ENCODE measurements at places on chromosomes 6 and 20.
A peak's percentile ranks its signal among the peaks of the same experiment; 100 is the strongest.

DNA sequence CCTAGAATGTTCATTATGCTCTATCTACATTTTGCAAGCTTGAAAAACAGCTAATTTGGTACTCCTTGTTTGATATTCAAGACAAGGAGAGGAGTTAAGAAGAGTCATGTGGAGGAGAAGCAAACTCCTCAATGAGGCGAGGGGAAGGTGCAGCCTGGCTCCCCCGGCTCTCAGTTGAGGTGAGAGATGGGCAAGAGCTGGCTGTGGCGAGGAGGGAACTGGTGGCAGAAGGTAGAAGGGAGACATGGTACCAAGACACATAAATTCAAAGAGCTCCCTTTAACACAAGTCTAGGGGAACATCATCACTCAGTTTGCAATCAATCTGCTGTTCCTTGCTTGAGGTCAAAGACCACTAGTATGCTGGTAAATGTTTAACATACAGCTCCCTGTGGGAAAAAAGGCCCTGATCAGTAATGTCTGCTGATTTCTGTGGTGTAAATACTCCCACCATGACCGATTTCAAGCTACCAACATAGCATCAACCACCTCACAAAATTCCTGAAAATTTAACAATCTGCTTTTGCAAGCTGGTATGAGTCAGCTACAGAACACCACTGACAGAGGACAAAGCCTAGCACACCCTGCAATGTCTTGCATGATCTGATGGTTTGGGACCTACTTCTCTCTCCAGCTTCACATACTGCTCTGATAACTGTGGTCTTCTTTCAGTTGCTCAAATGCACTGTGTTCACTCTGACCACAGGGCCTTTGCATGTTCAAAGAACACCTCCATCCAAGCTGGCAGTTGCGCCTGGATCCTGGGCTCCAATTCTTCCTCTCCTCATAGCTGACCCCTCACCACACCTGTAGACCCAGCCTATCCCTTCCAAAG is 516.3 kb upstream of the CHD6 start:
- no peak for DNase-seq

DNA sequence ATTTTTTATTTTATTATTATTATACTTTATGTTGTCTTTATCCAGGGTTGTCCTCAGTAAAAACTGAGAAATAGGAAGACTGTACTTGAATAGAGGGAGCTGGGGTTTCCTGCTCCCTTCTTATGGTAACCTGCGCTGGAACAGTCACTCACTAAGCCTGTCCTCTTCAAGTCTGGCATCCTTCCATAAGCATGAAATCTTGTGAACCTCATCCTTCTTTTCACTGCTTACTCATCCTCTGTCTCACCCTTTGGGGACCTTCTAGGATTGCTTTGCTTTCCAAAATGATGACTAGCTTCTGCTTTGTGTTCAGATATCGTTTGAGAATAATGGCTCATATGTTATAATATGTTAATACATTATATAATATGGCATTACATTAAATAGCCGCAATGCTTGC is 90.6 kb downstream of the C6orf118 start:
- peak; percentile 1 for DNase-seq

DNA sequence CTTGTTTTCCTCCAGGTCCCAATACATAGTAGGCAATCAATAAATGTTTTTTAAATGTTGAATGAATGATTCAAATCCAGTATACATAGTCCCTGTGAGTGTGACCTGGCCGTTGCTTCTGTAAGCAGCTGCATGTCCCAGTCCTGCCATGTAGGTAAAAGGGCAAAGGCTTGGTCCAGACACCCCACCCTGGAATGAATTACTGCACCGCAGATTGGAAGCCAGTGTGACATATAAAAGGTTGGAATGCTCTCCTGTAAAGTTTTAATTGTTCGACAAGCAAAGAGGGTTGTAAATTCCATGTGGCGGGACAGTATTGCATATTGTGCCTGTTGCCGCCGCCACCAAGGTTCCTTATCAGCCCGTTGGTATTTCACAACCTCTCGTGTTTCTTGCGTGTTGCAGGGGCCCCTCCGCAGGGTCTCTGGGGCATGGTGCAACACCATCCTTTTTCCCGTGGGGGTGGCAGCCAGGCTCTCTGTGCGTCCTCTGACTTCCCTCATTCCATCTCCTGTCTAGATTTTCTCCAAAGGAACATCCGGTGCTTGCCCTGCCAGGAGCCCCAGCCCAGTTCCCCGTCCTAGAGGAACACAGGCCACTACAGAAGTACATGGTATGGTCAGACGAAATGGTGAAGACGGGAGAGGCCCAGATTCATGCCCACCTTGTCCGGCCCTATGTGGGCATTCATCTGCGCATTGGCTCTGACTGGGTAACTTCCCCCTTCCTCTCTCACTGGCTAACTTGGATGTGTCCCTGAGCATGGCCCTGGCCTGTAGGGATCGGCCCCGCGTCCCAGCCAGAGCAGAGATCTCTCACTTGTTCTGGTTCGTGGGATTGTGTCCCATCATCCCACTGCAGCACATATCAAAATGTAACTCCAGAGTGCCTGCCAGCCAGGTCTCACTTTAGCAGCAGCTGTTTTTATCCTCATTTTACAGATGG is 20.3 kb downstream of the POFUT1 start:
- DNase-seq: peak; percentile 32

DNA sequence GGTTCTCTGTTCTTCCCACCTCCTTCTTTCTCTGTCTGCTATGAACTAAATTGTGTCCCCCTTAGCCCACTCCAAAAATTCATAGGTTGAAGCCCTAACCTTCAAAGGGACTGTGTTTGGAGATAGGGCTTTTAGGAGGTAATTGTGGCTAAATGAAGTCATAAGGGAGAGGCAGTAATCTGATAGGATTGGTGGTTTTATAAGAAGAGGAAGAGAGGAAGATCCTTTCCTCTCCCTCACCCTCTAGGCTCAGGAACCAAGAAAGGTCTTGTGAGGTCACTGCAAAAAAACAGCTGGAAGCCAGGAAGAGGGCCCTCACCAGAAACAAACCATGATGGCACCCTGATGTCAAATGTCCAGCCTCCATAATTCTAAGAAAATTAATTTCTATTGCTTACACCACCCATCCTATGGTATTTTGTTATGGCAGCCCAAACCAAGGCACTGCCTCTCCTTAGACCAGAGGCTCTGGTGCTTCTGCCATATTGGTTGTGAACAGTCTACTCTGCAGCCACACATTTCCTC is 135.1 kb upstream of the COL21A1 start:
- no peak for DNase-seq

- no peak for DNase-seq
Measured at GRCh38 chr20:10260316-10260715, 41.7 kb downstream of the SNAP25 start.

DNA sequence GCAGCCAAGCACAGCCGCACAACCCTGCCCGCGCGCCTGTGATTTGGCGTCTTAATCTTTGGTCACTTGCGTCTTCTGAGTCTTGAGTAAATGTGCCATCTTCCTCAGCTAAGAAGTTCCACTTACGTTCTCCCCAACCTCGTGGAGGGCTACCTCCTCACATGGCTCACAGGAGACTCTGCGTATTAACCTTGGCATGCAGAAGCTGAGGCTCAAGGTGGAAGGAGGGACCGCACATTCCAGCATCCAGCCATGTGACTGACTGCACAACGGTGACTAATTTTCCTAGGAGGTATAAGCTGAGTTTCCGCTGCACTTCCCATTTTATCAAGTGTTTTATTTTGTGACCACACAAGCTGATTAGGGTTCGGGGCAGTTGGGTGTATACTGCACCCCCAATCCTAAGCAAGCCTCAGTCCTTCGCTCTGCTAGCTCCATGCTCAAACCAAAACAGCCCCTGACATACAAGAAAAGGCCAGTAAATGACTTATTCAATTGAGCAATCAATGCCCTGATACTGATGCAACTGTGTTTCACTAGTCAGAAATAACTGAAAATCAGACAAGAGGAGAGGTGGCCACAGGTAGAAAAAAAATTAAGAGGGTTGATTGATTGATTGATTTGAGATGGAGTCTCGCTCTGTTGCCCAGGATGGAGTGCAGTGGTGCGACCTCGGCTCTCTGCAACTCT is 7.0 kb downstream of the BEND3 start:
- peak; percentile 19 for DNase-seq

DNA sequence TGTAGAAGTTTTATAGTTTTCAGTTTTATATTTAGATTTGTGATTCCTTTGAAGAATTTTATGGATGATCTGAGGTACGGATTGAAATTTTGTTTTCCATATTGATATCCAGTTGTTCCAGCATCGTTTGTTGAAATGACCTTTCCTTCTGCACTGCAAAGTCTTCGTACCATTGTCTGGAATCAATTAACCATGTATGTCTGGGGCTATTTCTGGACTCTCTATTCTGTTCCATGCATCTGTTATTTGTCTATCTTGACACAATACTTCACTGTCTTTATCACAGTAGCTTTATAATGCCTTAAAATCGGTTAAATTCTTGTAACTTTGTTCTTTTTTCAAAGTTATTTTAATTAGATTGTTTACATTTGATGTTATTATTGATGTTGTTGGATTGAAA is 154.9 kb downstream of the FARS2 start:
- no peak for DNase-seq

Measured in Daoy (cell line).